CD4-positive, alpha-beta T cell treated with Interleukin-2 at 100 ng/mL for 4 hours (primary cell): ENCODE measurements at places on chromosomes 5 and 9.
A peak's percentile ranks its signal among the peaks of the same experiment; 100 is the strongest.

DNA sequence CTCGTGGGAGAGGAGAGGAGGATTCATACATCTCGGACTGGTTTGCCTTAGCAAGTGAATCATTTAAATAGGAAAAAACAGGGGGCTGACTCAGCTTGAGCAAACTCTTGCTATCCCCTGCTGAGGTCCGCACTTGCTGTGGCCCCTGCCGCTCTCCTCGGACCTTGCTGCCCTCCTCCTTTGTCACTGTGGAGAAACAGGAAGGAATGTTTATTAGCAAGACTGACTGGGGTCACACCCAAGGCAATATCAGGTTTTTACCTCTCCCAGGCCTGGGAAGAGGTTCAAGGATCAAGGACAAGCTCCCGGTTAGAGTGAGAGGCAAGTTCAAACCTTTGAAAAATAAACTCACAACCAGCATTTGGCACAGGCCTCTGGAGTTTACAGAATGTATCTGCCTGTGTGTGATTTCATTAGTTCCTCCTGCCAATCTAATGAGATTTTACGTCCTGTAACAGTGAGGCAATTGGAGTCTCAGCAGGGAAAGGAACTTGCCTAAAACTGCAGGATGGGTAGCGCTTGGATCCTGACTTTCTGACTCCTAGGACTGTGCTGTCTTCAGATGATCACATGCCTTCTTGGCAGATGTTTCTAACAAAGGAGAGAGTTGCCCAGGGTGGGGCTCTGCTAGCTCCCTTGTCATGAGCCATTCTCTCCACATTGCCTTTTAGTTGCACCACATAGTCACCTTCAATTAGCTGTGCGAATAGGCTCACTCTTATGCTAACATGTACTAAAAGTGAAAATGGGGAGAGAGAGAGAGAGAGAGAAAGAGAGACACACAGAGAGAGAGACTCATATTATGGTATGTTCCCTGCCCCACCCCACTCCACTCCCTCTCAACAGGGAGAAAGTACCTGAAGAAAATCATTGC is 108.6 kb upstream of the CDKN2B start:
- peak; percentile 16 for DNase-seq

GRCh38 chr9:77714077-77714549 is 66.0 kb upstream of the GNA14 start:
- no peak for DNase-seq

DNA sequence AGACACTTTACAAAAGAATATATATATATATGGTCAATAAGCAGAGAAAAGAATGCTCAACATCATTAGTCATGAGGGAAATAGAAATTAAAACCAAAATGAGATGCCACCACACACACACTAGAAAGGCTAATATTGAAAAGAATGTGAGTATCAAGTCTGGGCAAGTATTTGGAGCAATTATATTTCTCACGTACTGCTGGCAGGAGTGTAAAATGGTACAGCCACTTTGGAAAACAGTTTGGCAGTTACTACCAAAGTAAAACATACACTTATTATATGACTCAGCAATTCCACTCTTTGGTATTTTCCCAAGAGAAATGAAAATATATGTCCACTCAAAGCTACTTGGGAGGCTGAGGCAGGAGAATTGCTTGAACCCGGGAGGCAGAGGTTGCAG is 29.8 kb downstream of the NEUROG1 start:
- DNase-seq = no peak

GRCh38 chr9:81620002-81620390 is 69.4 kb downstream of the TLE1 start:
- DNase-seq = no peak
